Activated naive CD4-positive, alpha-beta T cell treated with anti-CD3 and anti-CD28 coated beads, Interleukin-2, amount 10 ng/mL, durations not matched to agents 7 days and 5 days (primary cell): ENCODE measurements at places on chromosomes 13 and 19.

DNA sequence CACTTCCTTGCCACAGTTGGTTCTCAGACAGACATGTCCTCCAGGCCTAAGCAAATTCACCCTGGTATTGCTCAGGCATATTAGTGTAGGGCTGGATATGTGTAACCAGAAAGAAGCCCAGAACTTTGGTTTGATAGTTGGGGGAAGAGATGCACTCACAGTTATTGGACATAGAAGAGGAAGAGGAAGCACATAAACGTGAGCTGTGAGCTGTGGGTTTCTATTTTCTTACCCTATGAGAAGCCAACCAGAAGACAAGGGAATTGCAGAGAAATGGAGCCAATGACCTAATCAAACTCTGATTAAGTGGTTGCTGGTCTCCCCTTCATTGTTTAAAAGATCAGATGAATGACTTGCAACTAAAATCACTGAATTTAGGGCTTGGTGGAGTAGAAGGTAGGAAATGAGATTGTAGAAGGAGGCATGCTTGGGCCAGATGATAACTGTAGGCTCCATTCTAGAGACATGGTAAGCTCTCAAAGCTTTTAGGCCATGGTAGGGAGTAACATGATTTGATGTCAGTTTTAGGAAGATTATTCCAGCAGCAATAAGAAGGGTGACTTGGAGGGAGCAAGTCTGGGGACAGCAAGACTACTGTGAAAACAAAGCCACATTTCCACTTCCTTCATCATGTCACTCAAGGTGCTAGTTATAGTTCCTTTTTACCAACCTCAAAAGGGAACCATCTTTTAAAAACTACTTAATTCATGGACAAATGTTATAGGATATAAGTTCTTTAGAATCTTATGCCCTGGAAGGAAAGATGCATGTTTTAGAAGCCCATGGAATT is 24.1 kb upstream of the WDFY2 start:
- no peaks in the 10 kb centered on the region for H3K36me3 ChIP-seq
- DNase-seq = no peak
- no peak overlapping the region for H3K27ac ChIP-seq
- H3K27me3 ChIP-seq = peaks cover 10% of the 10 kb centered on the region
- no peak overlapping the region for H3K4me3 ChIP-seq
- H3K4me1 ChIP-seq = peaks cover 30% of the 10 kb centered on the region

GRCh38 chr13:113745059-113745458 is 14.0 kb upstream of the TMEM255B start:
- H3K4me3 ChIP-seq = no peak overlapping the region
- peaks cover 20% of the 10 kb centered on the region for H3K4me1 ChIP-seq
- no peaks in the 10 kb centered on the region for H3K36me3 ChIP-seq
- peaks cover 45% of the 10 kb centered on the region for H3K27me3 ChIP-seq
- no peak overlapping the region for H3K27ac ChIP-seq

DNA sequence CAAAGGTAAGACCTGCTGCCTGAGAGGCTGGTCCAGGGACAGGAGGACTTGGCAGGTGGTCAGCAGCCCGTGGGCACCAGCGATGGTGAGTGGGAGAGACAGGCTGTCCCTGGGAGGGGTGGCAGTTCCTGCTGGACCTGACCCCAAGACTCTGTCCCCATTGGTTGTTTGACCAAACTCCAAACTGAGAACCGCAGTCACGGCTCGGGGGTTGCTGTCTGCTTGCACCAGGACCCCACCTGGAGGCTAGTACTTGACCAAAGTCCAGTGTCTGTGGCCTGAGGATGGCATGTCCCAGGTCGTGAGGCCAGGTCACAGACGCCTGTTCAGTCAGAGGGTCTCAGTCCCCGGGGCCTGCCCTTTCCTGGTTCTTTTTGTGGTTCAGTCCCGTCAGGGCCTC is 9.9 kb upstream of the ZNF14 start:
- H3K4me1 ChIP-seq = no peaks in the 10 kb centered on the region
- no peaks in the 10 kb centered on the region for H3K36me3 ChIP-seq
- no peaks in the 10 kb centered on the region for H3K27me3 ChIP-seq

DNA sequence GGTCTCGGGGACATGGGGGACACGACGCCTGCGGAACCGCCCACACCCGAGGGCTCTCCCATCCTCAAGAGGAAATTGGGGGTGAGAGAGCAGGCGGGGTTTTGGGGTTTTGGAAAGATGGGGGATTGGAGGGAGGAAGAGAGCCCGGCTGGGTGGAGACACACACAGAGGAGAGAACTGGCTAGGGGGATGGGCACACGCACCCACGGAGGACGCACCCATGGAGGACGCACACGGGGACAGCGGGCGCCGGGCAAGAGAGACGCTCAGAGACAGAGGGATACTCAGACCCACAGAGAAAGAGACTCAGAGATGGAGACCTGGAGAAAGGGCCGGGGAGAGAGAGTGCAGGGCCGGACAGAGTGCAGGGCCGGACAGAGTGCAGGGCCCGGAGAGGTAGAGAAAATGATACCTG is 52.1 kb downstream of the MAP4K1 start:
- no peak for DNase-seq
- no peaks in the 10 kb centered on the region for H3K36me3 ChIP-seq
- peaks cover 27% of the 10 kb centered on the region for H3K4me1 ChIP-seq
- no peak overlapping the region for H3K27ac ChIP-seq
- H3K27me3 ChIP-seq = peaks cover 75% of the 10 kb centered on the region

GRCh38 chr19:12346896-12347295 is 13.5 kb upstream of the ZNF563 start:
- peak; percentile 22 for DNase-seq
- H3K27ac ChIP-seq = no peak overlapping the region
- H3K4me1 ChIP-seq = no peaks in the 10 kb centered on the region
- H3K4me3 ChIP-seq = no peak overlapping the region
- no peaks in the 10 kb centered on the region for H3K27me3 ChIP-seq
- peaks cover 16% of the 10 kb centered on the region for H3K36me3 ChIP-seq
